ENCODE measurements at places on chromosomes 3 and 15.

DNA sequence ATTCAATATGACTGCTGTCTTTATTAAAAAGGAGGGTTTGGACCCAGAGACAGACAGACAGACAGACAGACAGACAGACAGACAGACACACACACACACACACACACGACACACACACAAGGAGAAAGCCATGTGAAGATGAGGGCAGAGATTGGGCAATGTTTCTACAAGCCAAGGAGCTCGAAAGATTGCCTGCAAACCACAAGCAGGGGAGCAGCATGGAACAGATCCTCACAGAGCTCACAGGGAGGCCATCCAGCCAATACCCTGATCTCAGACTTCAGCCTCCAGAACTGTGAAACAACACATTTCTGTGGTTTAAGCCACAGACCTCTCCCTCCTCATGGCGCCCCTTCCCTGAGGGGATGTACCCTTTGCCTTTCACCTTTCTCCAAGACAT, 35.8 kb upstream of the ABHD2 start:
- DNase-seq: no peak

GRCh38 chr3:112804021-112804420, 42.6 kb downstream of the CD200R1L start:
- DNase-seq: no peak

DNA sequence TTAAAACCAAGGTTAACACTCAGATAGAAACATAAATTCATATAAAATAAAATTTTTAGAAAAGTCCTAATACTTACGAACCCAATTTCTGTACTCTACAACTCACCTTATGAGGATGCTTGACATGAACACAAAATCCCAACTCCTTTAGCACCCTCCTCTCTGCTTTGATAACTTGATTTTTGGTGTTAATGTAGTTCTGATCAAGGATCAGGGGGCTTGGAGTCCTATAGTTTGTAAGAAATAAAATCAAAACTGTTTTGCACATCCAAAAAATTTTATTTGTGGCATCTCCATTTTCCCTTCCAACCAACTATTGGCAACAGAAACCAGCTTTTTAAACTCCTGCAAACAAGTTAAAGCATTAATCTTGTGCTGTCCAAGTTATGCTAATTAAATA, 7.0 kb downstream of the CCNL1 start:
- no peak for DNase-seq

GRCh38 chr3:16452261-16452660, 61.2 kb downstream of the RFTN1 start:
- DNase-seq: no peak

- DNase-seq: no peak
These were observed 55.6 kb upstream of the DLG1 start for GRCh38 chr3:197353867-197354567.

GRCh38 chr3:138399766-138400165, 34.6 kb upstream of the ESYT3 start:
- DNase-seq: no peak

DNA sequence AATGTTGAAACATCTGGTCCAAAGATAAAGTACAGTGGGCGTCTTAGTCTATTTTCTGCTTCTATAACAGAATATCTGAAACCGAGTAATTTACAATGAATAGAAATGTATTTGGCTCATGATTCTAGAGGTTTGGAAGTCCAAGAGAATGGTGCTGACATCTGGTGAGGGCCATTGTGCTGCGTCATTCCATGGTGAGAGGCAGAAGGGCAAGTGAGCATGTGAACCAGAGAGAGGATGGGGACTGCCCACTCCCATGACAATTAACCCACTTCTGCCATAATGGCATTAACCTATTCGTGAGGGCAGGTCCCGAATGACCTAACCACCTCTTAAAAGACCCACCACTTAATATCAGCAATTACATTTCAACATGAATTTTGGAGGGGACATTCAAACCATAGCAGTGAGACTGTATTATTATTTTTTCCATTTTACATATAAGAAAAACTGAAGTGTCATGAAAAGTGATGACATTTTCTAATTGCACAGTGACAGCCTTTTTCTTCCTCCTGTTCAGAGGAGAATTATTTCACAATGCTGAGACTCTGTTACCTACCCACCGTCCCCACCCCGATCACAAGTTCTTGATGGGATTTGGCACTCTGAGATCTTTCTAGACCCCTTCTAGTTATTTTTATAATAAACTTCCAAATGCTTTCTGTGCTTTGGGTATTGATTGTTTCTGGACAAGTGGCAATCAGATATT, 238.8 kb downstream of the RPLP1 start:
- no peak for DNase-seq

GRCh38 chr15:97806766-97807165, 153.7 kb upstream of the ARRDC4 start:
- DNase-seq: no peak

GRCh38 chr3:165624761-165625160, 212.5 kb downstream of the BCHE start:
- no peak for DNase-seq

DNA sequence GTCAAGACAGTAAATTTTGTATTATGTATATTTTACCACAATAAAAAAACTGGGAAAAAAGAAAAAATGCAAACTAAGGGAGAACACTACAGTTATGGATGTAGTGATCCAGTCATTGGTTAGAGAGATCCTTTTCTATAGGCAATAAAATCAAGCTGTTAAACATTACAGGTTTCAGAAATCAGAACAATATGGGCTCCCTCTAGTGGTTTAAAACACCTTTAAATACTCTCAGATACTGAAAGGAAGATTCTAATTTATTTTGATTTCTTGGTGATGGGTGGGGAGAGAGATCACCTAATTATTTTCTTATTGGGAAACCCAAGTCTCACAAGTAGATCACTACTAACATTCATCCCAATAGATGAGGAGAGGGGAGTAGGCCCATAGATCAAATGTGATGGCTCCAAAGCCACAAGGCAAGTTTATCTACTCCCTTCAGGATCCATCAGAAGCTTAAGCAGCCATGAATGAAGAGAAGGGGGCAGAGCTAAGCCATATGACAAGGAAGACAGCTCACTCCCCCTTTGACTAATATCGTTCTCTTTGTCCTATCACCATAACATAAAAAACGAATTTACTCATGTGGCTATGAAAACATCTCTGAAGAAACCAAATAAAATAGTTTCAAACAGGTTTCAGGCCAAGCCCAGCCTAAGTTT, 118.6 kb downstream of the ANO10 start:
- DNase-seq: no peak

DNA sequence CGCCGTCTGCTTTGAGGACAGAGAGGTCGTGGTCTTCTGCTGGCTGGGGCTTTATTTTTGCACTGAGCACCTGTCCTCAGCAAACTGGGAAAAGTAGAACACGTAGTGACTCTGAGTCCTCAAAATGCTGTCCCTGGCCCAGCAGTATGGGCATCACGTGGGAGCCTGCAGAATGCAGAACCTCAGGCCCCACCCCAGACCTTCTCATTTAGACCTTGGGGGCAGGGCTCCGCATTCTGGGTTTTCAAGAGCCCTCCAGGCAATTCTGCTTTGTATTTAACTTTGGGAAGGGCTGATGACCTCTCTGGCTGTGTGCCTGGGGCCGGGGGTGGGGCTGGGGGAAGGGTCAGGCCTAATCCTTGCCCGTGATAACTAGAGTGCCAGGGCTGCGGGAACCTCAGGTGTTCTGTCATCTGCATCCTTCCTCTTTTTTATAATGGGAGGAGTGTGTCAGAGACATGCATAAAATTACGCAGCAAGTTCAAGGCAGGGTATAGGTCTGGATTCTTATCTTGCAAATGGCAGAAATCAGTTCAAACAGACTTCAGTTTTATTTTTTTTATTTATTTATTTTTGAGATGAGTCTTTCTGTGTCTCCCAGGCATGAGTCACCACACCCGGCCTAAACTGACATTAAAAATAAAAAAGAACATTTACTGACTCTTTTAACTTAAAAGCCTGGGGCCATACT, 11.1 kb downstream of the SLC6A6 start:
- no peak for DNase-seq

DNA sequence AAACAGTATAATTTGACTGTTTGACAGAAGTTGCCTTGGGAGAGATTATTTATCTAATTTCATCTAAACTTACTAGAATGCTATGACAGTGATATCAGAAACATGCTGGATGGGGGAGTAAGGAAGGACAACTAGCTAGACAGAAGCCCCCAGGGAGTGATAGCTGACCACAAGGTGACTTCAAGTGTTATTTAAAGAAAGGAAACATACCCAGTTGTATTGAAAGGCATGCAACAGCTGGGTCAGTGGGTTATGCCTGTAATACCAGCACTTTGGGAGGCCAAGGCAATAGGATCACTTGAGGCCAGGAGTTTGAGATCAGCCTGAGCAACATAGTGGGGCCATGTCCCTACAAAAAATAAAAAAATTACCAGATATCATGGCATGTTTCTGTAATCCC, 69.6 kb downstream of the SLC49A4 start:
- DNase-seq: no peak

- DNase-seq: no peak
These were observed 1001.3 kb downstream of the PLOD2 start for GRCh38 chr3:145159640-145160039.

Data from neuronal stem cell (in vitro differentiated cells).